ENCODE measurements at places on chromosomes 16 and 17.

- DNase-seq, result no peak
These were observed 5.2 kb downstream of the SNX20 start for GRCh38 chr16:50675686-50676610.

DNA sequence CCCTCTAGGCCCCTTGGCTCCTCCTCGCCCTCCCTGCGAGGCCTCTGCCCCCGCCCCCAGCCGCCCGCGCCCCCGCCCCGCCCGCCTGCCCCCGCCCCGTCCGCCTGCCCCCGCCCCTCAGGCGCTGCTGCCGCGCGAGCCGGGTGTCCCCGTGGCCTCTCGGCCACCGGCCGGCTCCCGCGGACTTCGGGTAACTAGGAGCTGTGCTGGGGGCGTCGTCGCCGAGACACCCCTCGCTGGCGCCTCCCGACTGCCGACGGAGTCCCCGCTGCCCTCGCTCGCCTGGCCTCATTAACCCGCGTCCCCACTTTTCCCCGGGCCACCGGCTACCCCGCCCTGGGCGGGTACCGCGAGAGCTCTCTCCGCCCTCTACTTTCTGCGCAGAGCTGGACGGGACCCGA lies at the start of gene TLCD1:
Gene TLCD1 (minus strand): TSS at position 8 of the 401 bp plus-strand sequence. CDS start 136 bp downstream, outside the sequence.
- no peak for DNase-seq

DNA sequence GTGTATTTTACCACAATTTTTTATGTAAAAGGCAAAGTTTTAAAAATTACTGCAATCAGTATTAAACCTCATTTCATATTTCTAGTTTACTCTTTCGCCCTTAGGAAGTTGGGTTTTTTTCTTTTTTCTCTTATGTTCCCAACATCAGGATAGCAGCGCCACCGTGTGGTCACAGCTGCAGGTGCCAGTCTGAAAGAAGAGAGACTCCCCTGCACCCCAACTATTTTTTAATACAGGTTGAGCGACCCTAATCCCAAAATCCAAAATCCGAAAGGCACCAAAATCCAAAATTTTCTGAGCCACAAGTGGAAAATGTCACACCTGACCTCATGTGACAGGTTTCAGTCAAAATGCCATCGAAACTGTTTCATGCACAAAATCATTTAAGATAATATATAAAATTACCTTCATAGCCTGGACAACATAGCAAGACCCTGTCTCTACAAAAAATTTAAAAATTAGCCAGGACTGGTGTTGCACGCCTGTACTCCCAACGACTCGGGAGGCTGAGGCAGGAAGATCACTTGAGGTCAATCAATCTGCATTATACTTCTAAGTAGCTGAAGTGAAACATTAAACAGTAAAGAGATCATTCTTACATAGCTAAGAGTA lies 21.8 kb upstream of the ASGR2 start:
- DNase-seq, result peak; percentile 24

DNA sequence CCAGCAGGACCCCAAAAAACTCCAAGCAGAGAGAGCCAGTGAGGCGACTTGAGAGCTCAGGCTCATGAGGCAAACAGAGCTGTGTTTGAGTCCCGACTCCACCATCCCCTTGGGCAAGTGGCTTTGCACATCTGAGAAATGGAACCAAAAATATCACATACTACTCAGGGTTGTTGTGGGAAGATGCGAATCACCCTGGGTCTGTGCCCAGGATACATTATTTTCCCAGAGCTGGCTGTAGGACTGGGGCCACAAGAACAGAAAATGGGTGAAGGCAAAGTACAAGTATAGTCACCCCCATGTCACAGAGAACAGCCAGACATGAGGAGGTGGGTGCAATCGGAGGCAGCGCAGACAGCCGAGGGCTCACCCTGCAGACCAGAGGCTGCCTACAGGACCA lies 127.3 kb downstream of the GAS7 start:
- DNase-seq, result no peak

DNA sequence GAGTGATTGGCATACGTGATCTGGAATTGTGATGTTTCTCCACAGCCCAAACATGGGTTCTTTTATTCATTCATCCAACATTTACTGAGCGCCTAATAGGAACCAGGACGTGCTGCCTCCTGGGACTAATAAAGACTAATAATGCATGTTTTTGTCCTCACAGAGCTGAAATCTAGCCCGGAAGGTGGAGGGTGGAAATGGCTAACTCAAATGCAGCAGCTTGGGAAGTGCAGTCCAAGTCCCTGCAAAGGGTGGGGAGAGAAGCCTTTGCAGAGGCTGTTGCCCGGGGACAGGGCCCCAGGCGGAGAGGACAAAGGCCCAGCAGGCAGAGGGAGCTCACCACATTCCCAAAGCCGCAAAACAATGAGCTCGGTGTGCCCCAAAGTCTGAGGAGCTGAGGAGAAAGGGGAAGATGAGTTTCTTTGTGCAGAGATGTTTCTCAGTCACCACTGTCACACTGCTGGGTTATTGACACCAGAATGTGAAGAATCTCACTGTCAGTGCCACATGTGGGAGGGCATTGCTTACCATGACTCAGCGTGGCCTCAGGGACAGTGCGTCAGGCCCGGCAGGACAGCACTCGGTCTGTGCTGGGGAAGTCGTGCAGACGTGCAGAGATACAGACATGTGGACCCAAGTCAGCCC lies 118.2 kb upstream of the CHMP6 start:
- DNase-seq, result no peak

DNA sequence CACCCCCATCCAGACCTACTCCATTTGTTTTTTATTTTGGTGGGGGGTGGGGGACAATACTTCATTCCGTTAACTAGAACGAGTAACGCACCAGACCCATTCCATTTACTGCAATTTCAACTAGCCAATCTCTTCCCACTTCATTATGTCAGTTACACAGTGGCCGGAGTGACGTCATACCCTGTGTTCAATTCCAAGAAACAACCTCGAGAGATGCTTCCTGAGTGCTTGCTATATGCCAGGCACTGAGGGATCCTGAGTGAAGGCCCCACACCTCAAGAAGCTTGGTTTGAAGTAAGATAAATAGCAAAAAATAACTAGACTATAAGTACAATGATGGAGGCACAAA lies 9.1 kb upstream of the SIAH1 start:
- no peak for DNase-seq

DNA sequence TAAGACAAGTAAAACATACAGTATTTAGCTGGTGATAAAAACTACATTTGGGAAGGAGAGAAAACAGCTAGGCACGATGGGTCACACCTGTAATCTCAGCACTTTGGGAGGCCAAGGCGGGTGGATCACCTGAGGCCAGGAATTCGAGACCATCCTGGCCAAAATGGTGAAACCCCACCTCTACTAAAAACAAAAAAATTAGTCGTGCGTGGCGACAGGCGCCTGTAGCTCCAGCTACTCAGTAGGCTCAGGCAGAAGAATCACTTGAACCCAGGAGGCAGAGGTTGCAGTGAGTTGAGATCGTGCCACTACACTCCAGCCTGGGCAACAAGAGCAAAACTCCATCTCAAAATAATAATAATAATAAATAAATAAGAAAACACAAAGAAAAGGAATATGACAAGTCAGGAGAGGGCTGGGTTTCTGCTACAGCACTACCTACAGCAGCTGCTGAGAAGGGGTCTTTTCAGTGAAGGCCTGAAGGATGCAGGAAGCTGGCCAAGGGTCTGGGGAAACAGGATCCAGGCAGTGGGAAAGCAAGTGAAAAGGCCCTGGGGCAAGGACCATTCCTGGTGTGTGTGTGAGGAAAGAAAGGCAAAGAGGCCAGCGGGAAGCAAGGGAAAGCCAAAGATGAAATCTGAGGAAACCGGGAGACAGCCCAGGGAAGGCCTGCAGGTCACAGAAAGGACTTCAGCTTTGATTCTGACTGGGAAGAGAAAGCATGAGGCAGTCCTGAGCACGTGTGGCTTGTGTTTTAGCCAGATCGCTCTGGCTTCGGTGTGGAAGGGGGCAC lies 10.6 kb downstream of the MBTPS1 start:
- DNase-seq, result no peak

GRCh38 chr16:30010844-30011713 lies at the start of gene DOC2A:
Gene DOC2A (minus strand): TSS chr16:30011027. CDS start chr16:30010222, 805 bp downstream.
- no peak for DNase-seq

GRCh38 chr17:44832805-44833204 lies 2.7 kb upstream of the GJC1 start:
- DNase-seq, result no peak

GRCh38 chr17:16339959-16340358 lies 13.3 kb downstream of the CENPV start:
- DNase-seq, result no peak

DNA sequence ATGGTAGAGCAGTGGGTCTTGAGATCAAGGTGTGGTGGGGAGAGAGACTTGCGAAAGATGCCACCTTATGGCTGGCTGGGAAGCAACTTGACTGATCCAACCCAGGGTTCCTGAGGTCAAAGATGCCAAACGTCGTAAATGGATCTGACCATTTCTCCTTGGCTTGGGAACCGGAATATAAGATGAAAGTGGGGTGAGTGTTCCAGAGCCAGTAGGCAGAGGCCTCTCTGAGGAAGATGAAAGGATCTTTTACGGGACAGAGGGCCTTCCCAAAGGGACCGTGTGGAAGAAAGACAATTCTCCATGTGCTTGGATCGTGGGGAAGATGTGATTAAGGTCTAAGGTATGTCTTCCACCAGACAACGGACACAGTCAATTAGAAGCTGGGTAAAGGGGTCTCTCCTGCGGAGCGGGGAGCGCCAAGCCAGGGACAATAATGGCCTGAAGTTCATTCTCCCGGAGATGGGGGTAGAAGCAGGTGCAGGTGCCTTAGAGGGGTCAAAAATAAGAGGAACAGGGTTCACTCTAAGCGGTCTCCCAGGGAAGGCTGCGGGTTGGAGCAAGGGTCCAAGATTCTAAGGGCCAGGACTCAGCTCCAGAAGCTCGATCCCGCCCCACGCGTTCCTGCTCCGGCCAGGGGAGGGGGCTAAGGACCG lies 800 bp downstream of the FXR2 start:
- DNase-seq, result peak; percentile 14

GRCh38 chr16:68907781-68908181 lies 64.5 kb downstream of the TANGO6 start:
- DNase-seq, result no peak

DNA sequence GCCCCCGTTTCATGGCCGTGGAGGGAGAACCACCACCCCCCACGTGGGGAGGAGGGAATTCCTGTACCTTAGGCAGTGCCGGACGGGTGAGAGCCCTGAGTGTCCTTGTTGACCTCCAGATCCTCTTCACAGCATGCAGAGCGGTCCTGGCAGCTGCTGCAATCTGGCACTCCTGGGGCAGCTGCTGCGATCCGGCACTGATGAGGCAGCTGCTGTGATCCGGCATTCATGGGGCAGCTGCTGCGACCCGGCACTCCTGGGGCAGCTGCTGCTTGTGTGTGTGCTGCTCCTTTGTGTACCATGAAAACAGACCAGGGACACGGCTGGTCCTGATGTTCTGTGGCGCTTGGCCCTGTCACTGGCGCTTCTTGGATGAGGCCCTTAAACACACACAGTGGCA lies 12.8 kb downstream of the ZNF778 start:
- no peak for DNase-seq

DNA sequence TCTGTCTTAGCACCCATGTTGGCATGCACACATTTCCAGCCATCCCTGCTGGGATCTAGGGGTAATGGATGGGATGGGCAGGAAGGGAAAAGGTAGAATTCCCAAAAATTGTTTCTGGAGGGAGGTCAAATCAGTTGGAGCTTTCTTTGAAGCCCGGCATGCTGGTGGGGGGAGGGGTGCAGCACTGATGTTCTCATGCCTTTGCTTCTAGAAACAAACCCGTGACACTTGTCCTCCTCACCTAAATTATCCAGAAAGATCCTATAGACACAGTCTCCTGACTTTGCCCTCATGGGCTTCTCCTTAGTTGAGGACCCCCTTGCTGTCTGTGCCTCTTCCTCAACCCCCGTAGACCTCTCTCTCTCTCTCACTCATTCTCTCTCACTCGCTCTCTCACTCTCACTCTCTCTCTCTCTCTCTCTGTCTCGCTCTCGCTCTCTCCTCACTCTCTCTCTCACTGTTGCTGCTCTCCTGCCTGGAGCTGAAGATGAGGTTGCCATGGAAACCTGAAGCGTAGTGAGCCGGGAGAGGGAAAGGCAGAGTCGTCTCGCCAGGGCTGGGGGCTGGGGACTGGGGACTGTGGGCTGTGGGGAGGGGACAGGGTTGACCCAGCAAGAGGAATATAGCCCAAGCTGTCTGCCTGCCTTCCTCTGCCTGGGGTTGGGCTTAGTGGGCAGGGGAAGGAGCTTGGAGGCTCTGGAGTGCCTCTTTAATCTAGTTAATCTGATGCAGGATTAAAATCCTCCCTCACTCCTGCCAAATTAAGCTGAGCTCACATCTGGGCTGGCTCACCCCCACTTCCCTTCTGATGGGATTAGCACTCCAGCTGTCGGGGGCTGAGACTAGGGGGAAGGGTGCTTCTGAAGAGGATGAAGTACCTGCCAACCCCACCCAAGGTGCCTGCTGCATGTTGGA lies 16.1 kb downstream of the LASP1 start:
- DNase-seq, result no peak

- no peak for DNase-seq
These were observed 18.2 kb downstream of the TMEM92 start for GRCh38 chr17:50292465-50292864.

DNA sequence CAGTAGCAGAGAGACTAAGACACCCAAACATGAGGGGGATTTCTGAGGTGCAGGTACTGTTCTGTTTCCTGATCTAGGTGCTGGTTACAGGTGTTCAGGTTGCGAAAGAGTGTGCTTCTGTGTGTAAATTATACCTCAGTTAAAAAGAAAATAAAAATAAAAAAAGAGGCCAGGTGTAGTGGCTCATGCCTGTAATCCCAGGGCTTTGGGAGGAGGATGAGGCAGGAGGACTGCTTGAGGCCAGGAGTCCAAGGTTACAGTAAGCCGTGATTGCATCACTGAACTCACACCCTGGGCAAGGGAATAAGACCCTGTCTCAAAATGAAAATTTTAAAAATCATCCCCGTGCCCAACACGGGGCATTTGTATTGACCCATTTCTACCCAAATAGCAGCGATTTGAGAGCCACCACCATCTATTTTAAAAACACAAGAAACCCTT lies 3.2 kb upstream of the DCAF7 start:
- DNase-seq, result no peak

DNA sequence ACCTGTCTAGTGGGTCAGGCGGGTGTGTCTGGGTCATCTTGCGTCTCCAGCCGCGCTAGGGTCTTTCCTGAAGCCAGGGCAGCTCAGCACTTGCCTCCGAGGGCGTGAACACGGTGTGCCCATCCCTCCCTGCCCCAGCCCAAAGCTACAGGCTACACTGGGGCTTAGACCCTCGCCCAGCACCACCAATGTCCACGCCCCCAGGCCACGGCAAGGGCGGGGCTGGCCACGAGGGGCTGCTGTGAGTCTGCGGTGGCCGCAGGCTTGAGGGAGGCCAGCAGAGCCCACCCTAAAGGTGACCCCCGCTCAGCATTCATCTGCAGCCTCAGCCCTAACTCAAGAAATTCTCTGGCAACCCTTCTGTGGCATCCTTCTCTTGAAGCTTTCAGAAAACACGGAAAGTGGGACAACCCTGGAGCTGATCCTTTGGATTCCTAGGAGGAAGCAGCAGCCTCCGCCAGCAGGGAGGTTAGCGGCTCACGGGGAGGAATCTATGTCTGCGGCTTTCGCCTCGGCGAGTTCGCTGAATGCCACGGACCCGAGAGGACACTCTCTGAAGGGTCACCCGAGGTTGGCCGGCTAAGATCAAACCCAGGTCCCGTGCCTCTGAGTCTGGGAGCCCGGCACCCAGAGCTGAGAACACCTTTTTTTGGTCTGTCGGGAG lies 41.7 kb downstream of the TIMM22 start:
- no peak for DNase-seq

Data from GM04504 (cell line).